H9 (cell line): ENCODE measurements at places on chromosomes 5 and 9. TPM values are rescaled to one million over a fixed set of nuclear protein-coding genes. Genes with fewer than 3 reads are reported as not detected.

GRCh38 chr5:143405849-143406098 lies 2.3 kb upstream of the NR3C1 start:
- no peak overlapping the region for H3K27ac ChIP-seq
- H3K27me3 ChIP-seq = peaks cover 10% of the 10 kb centered on the region; the same call in 1 of the 2 replicates
- peak overlapping the region; percentile 91 for H3K4me3 ChIP-seq
- H3K36me3 ChIP-seq = no peaks in the 10 kb centered on the region
- peaks cover 5% of the 10 kb centered on the region; the same call in 1 of the 2 replicates for H3K4me1 ChIP-seq

GRCh38 chr5:62762503-62762902 lies 183.9 kb downstream of the LRRC70 start:
- DNase-seq = no peak
- H3K27me3 ChIP-seq = no peaks in the 10 kb centered on the region
- H3K36me3 ChIP-seq = no peaks in the 10 kb centered on the region
- H3K4me1 ChIP-seq = no peaks in the 10 kb centered on the region

DNA sequence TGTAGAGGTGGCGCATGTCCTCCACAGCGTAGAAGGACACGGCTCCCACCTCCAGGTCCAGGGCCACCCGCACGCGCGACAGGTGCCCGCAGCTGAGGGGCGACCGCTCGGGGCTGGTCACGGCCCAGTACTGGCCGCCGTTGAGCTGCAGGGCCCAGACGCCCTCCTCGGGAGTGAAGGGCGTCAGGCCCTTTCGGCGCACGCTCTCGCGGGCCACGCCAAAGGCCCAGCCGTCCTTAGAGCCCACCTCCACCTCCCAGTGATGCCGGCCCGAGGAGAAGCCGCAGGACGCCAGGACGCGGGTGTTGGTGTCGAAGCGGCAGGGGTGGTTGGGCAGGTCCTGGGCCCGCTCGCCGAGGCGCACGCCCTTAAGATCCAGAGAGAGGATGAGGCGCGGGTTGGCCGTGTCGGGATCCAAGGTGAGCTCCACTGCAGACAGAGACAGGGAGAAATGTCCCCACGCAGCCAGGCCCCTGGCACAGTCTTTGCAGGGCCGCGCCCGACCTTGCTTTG lies 9.7 kb downstream of the TRIM7 start:
- H3K27me3 ChIP-seq = peaks cover 7% of the 10 kb centered on the region
- peaks cover 10% of the 10 kb centered on the region; the same call in 1 of the 2 replicates for H3K4me1 ChIP-seq
- H3K27ac ChIP-seq = no peak overlapping the region
- H3K36me3 ChIP-seq = no peaks in the 10 kb centered on the region

DNA sequence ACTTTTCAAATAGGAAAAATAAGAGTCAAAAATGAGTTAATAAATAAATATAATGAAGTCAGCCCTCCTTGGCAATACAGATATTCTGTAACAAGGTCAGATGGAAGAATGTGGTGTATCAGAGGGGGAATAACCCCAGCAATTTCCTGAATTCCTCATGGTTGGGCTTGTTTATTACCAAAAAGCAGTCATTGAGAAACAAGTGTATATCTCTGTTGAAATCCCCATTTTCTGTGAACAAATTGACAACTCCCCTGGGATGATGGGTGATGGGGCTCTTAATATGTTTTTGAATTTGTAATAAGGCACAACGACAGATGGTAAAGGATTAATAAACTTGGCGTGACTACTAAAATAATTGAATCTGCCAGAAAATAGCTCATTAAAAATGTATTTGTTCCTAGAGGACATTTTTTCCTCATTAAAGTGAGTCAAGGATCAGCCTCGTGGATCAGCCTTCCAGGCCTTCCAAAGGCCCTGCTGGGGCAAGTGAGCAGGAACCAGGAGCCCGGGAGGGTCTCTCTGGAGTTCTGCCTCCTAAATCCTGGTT lies 34.2 kb downstream of the THBS4 start:
- DNase-seq = no peak
- H3K4me1 ChIP-seq = no peaks in the 10 kb centered on the region
- no peaks in the 10 kb centered on the region for H3K36me3 ChIP-seq
- no peaks in the 10 kb centered on the region for H3K27me3 ChIP-seq

DNA sequence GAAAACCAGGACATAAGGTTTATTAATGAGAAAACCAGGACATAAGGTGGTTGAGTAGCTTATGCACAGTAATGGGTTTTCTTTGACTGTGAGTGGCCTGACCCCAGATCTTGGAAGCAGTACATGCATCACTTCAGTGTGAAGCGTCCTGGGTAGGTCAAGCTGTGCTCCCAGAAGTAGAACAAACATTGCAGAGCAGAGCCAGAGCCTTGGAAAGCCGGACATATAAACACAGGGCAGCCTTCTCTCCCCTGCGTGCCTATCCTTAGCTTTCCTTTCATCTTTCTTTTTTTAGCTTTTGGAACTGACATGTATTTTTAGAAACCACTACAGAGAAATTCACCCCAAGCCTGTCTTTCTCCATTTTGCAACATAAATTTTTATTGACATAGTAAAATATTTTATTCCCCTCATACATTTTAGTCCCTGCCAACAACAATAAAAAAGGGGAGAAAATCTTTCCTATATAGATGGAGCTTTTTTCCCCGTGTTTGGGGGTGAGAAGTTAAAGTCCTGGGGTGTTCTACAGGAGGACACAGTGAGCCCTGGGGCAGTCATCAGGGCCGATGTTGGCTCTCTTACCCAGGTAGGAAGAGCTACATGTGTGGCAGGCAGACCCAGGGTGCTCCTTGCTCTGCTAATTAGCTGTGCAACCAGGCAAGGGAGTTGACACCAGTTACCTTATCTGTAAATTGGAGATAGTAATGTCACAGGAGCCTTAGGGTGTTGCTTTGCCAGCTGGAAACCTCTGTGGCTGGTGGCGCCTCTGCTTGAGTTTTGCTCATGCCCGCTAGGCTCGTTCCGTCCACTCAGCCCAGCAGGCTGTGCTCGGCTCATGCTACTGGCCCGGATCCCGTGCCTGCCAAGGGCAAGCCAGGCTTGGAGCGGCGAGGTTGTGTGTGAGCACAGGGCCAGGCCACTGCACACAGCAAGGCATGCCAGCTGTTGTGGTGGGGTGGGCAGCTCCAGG lies 389.6 kb downstream of the KDM4C start:
- H3K27me3 ChIP-seq = no peaks in the 10 kb centered on the region
- no peaks in the 10 kb centered on the region; the same call in 1 of the 2 replicates for H3K4me1 ChIP-seq
- H3K27ac ChIP-seq = no peak overlapping the region
- H3K4me3 ChIP-seq = no peak overlapping the region
- no peak for DNase-seq
- no peaks in the 10 kb centered on the region for H3K36me3 ChIP-seq

DNA sequence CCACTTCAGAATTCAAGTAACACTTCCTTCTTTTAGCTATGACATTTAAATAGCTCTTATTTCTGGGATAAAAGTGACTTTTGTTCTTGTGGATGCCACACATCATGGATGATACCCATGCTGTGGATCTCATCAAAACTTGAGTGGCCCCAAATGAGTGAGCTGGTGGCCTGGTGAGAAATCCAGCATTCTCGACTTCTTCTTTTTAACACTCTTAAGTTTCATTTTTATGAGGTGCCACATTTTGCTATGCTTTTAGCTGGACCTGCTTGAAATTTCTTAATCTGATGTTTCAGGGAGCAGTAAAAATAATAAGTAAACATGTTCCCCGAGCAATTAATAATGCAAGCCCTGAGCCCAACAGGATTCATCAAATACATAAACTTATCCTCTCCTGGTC lies 384.8 kb upstream of the MEF2C start:
- H3K4me3 ChIP-seq = no peak overlapping the region
- DNase-seq = no peak
- no peak overlapping the region for H3K27ac ChIP-seq
- no peaks in the 10 kb centered on the region for H3K27me3 ChIP-seq
- no peaks in the 10 kb centered on the region for H3K36me3 ChIP-seq
- no peaks in the 10 kb centered on the region for H3K4me1 ChIP-seq

SPAAR gene
- total RNA-seq = 0.26 TPM in 1 of 2 replicates, not detected in the other

DNA sequence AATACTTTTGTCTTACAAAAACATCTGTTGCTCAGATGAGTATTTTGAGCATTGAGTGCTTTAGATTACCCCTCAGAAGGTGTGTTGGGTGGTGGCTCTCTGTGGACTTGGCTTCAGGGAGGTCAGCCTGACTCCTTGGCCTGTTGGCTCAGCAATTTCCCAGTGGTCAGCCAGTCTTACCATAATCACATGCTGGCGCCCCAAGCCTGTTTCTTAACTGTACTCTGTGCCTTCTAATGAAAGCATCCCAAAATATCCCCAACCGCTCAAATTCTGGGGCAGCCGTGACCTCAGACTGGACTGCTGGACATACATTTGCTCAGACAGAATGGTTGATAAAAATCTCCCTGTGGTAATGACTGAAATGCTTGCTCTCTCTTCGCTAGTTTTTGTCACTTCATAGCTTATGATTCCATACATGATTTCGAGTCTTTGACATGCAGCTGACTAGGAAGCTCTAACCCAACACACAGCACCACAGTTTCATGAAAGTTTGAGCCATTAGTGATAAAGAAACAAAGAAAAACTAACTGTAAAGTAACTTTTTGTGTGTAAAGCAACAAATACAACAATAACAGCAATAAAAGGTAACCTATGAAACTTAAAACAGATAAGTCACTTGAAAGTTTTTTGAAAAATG lies 562.2 kb upstream of the MEF2C start:
- H3K4me3 ChIP-seq = no peak overlapping the region
- no peak overlapping the region for H3K27ac ChIP-seq
- H3K4me1 ChIP-seq = no peaks in the 10 kb centered on the region
- no peaks in the 10 kb centered on the region for H3K27me3 ChIP-seq
- no peaks in the 10 kb centered on the region for H3K36me3 ChIP-seq
- DNase-seq = no peak

TAS2R1 gene
- not detected in 2 replicates for total RNA-seq

- no peak overlapping the region for H3K27ac ChIP-seq
- no peak for DNase-seq
- no peaks in the 10 kb centered on the region for H3K36me3 ChIP-seq
- H3K27me3 ChIP-seq = no peaks in the 10 kb centered on the region
Observed at GRCh38 chr9:132989414-132989996, 11.0 kb downstream of the GFI1B start.

GRCh38 chr5:33381243-33381642 lies 59.5 kb upstream of the TARS1 start:
- no peak overlapping the region for H3K27ac ChIP-seq
- no peak overlapping the region for H3K4me3 ChIP-seq
- no peak for DNase-seq
- no peaks in the 10 kb centered on the region for H3K27me3 ChIP-seq
- no peaks in the 10 kb centered on the region for H3K4me1 ChIP-seq

- H3K27me3 ChIP-seq = no peaks in the 10 kb centered on the region
- H3K27ac ChIP-seq = no peak overlapping the region
- H3K4me1 ChIP-seq = no peaks in the 10 kb centered on the region
- DNase-seq = no peak
- H3K4me3 ChIP-seq = no peak overlapping the region
Observed at GRCh38 chr9:116165912-116166311, 12.3 kb downstream of the PAPPA start.
